ENCODE measurements at places on chromosomes 4 and X.

- no peak for DNase-seq
These were observed 181.0 kb downstream of the SPANXN3 start for GRCh38 chrX:143336261-143336660.

GRCh38 chr4:82500435-82501153, 61.2 kb downstream of the TMEM150C start:
- DNase-seq, result no peak

GRCh38 chr4:128682942-128683666, 126.4 kb upstream of the JADE1 start:
- no peak for DNase-seq

DNA sequence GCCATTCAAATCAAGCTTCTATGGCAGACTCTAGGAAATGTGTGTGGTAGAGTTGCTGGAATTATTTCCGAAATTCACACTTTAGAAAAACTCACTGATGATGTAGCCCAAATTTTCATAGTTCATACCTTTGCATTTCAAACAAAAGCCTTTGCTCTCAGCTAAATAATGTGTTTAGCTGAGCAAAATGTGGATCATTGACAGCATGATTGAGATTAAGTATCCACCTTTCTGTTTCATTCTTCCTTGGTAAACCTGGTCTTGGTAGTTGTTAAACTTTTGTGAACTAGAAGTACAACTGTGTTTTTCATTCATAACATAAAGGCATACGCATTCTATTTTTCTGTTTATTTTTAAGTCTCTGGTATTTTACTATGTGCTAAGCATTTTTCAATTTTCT, 7.2 kb downstream of the PCDH7 start:
- no peak for DNase-seq

GRCh38 chrX:31258166-31258565, 186.3 kb upstream of the FTHL17 start:
- DNase-seq, result no peak

Measured in RKO (cell line).